CD4-positive, CD25-positive, alpha-beta regulatory T cell (primary cell): ENCODE measurements at places on chromosomes 2 and 18. TPM values are rescaled to one million over a fixed set of nuclear protein-coding genes. Genes with fewer than 3 reads are reported as not detected.

DNA sequence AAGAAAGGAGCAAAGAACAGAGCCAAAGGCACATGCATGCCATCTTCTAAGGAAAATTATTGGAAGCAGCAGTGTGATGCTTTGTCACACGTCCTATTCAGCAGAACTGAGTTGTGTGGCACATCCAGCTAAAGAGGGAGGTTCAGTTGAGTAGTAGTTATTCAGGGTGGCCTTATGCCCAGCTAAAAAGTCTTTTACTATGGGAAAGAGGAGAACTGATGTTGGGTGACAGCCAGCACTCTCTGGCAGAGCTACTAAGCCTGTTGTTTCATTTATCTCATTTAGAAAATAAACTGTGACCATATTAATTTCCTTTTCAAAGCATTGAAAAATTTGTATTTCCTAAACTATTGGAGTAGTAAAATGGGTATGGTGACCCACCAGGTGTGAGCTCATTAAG lies 18.5 kb downstream of the ITGA6 start:
- no peak overlapping the region for H3K4me3 ChIP-seq
- H3K27ac ChIP-seq: no peak overlapping the region
- no peaks in the 10 kb centered on the region for H3K36me3 ChIP-seq
- no peak for DNase-seq

- no peak overlapping the region for H3K27ac ChIP-seq
- H3K4me1 ChIP-seq: no peaks in the 10 kb centered on the region
- DNase-seq: no peak
Observed at GRCh38 chr2:1370461-1370860, 42.8 kb upstream of the TPO start.

DNA sequence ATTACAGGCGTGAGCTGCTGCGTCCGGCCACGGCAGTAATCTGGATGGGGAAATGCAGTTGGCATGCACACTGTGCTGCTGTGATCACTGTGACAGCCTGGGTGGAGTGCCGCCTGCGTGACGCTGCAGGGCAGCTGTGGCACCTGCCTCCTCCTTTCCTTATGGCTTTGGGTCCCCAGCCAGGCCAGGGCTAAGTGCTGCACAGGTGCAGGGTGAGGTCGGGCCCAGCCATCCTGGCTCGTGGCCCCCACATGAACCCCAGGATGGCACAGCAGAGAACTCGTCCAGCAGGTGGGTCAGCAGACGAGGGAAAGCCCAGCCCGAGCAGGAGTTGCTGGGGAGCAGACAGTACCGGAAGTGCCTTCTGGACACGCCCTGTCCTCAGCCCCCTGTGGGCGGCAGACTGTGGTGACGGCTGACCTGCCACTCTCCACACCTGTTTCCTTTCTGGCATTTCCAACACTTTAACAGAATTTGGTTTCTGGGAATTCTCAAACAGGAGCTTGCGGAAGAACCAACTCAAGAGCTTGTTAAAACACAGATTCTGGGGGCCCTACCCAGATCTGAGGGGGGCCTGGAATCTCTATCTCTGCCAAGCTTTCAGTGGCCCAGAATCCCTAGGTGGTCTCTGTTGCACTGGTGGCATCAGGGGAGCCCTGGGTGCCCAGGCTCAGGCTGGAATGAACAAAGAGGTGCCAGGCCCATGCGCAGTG lies 16.9 kb downstream of the HS1BP3 start:
- no peaks in the 10 kb centered on the region for H3K27me3 ChIP-seq
- DNase-seq: no peak
- no peak overlapping the region for H3K27ac ChIP-seq
- H3K4me1 ChIP-seq: no peaks in the 10 kb centered on the region
- H3K4me3 ChIP-seq: no peak overlapping the region

DNA sequence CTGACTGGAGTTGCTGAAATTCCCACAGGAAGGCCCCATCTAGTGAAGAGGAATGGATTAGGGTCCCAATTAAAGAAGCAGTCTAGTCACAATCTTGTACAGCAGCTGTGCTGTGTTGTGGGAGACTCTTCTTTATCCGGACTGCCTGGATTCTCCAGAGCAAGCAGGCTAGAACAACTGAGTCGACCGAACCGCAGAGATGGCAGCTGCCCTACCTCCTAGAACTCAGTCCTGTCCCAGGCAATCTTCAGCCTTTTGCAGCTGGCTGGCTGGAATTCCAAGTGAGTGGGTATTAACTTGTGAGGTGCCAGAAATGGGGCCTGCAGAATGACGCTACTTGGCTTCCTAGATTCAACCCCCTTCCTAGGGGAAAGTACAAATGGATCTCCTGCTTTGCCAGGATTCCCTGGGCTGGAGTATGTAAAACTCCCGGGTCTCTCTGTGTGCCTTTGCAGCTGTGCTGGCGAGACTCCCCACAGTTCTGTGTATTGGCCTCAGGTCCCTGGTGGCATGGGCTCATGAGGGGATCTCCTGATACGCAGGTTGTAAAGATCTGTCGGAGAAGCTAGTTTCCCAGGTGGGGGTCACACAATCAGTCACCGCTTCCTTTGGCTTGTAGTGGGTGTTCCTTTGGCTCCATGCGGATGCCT lies 1952.6 kb upstream of the LRRTM1 start:
- no peaks in the 10 kb centered on the region for H3K36me3 ChIP-seq
- H3K4me1 ChIP-seq: no peaks in the 10 kb centered on the region
- H3K27ac ChIP-seq: no peak overlapping the region
- DNase-seq: no peak
- H3K27me3 ChIP-seq: no peaks in the 10 kb centered on the region

DNA sequence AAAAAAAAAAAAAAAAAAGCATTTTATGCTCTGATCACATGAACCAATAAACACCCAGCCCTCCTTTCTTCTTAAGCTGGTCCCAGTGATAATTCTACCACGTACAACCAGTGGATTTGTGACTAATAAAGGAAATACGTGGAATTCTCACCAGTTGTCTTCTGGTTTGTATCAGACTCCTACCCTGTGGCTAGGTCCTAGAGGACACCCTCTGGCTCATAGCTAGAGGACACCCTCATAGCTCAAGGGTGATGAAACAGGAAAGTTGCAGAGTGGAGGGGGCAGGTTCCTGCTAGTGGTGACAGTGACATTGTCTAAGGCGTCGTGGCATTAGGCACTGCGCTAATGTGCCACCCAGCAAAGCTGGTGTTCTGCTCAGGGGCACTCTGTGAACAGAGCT lies 167.8 kb downstream of the BCL11A start:
- DNase-seq: no peak
- no peaks in the 10 kb centered on the region for H3K36me3 ChIP-seq
- H3K27me3 ChIP-seq: no peaks in the 10 kb centered on the region
- H3K4me3 ChIP-seq: no peak overlapping the region
- H3K27ac ChIP-seq: no peak overlapping the region

DNA sequence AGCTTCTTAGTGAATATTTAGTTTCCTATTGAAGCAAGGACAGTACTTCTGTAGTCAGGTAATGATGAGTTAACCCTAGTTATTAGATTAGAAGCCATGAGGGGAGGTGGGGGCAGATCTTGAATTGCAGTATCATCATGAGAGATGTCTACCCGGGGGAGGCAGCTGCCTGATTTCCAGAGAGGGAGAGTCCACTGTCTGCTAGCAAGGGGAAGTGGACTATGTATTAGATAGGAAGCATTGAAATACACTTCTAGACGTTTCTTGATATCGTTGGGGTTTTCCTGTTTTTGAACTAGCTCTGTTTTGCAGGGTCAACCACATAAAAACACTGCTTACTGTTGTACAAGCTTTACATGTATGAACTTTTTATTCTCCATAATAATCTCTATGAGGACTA lies 38.8 kb downstream of the APLF start:
- no peaks in the 10 kb centered on the region for H3K36me3 ChIP-seq
- peaks cover 24% of the 10 kb centered on the region for H3K4me1 ChIP-seq
- H3K4me3 ChIP-seq: peak overlapping the region; percentile 78
- peak overlapping the region; percentile 57 for H3K27ac ChIP-seq
- peak; percentile 24 for DNase-seq

- H3K27me3 ChIP-seq: no peaks in the 10 kb centered on the region
- no peak overlapping the region for H3K27ac ChIP-seq
- DNase-seq: no peak
Observed at GRCh38 chr2:149101818-149102217, 63.3 kb downstream of the LYPD6B start.

GRCh38 chr2:192307530-192307929 lies 112.8 kb upstream of the TMEFF2 start:
- no peak for DNase-seq
- no peak overlapping the region for H3K27ac ChIP-seq
- H3K4me3 ChIP-seq: no peak overlapping the region
- no peaks in the 10 kb centered on the region for H3K4me1 ChIP-seq
- H3K27me3 ChIP-seq: no peaks in the 10 kb centered on the region

DNA sequence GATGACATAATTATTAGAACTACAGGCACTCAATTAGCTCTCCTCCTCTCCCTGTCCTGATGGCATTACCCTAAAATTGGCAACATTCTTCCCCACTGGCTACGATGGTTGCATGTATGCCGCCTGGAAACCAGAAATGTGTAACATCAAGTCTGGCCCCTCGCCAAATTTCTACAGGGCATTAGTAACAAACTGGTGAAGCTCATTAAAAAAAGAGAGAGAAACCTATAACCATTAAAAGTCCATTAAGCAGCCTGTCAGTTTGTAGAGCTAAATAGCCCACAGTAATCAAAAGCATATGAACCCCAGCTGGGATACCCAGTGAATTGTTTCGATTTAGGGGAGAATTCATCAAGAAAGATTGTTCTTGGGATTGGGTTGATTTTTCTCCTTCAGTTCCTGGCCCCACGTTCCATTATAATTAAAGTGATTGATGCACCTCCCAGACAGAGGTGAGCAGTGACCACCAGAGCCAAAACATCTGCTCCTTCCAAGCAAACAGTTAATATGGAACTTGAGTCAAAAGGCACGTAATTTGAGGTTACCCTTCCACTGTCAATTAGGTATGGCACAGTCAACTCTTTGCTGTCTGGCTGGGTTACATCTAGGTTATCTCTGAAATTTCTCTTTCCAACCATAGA lies 208.6 kb downstream of the C1D start:
- no peaks in the 10 kb centered on the region for H3K4me1 ChIP-seq
- no peak overlapping the region for H3K4me3 ChIP-seq

GRCh38 chr2:16665748-16666448 lies at the start of gene CYRIA:
Gene CYRIA, minus strand, starts transcription at chr2:16665834. Its CDS starts 77,715 bp downstream, at chr2:16588119.
- H3K36me3 ChIP-seq: no peaks in the 10 kb centered on the region
- no peak within 1 kb of the TSS for H3K27ac ChIP-seq
- DNase-seq: peak; percentile 34
- H3K27me3 ChIP-seq: peaks cover 12% of the 10 kb centered on the region
- H3K4me1 ChIP-seq: peaks cover 11% of the 10 kb centered on the region

- no peaks in the 10 kb centered on the region for H3K4me1 ChIP-seq
- H3K27ac ChIP-seq: no peak overlapping the region
- no peaks in the 10 kb centered on the region for H3K27me3 ChIP-seq
- no peak overlapping the region for H3K4me3 ChIP-seq
Observed at GRCh38 chr2:180656455-180656847, 324.0 kb upstream of the UBE2E3 start.

GRCh38 chr2:61726456-61727209 lies 127.2 kb downstream of the FAM161A start:
- no peaks in the 10 kb centered on the region for H3K4me1 ChIP-seq
- H3K4me3 ChIP-seq: no peak overlapping the region
- DNase-seq: no peak

DNA sequence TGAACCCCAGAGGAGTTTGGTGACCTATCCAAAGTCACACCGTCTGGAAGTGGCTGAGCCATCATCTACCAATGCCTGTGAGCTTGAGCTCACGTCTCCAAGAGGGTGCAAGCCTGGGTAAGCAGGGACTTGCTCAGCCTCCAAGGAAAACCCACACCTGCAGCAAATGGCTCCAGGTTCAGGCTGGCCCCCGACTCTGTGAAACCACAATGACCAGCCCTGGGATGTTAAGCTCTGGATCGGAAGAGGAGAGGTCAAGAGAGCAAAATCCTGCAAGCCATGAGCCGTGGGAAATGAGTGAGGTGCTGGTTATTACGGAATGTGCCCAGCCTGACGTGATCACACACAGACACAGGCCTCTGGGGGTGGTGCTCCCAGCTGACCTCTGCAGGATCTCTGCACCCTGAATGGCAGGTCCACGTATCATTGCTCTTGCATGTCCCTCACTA lies 94.1 kb upstream of the OTOS start:
- H3K27me3 ChIP-seq: no peaks in the 10 kb centered on the region
- H3K36me3 ChIP-seq: no peaks in the 10 kb centered on the region
- no peak for DNase-seq
- H3K4me3 ChIP-seq: no peak overlapping the region

GRCh38 chr2:179201869-179202268 lies 62.8 kb downstream of the SESTD1 start:
- H3K27ac ChIP-seq: no peak overlapping the region
- H3K4me3 ChIP-seq: no peak overlapping the region
- no peaks in the 10 kb centered on the region for H3K4me1 ChIP-seq
- no peaks in the 10 kb centered on the region for H3K27me3 ChIP-seq

DNA sequence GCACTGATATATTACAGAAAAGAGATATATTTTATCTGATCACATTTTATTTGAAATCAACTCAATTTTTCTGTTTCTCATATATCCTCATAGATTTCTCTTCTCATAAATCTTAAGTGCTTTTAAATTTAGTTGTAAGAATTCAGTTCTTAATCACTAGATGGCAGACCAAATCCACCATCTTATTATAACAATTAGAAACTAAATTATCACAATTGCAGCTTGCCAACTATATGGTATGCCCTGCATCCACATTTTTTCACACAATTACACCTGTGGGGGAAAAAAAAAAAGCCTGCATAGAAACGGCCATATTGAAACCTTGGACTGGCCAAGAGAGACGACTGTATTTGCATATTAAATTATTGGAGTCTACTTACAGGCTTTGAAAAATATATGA lies 64.4 kb downstream of the COL5A2 start:
- H3K27ac ChIP-seq: no peak overlapping the region
- H3K36me3 ChIP-seq: no peaks in the 10 kb centered on the region
- H3K4me1 ChIP-seq: no peaks in the 10 kb centered on the region
- DNase-seq: no peak
- H3K27me3 ChIP-seq: no peaks in the 10 kb centered on the region
- no peak overlapping the region for H3K4me3 ChIP-seq

DNA sequence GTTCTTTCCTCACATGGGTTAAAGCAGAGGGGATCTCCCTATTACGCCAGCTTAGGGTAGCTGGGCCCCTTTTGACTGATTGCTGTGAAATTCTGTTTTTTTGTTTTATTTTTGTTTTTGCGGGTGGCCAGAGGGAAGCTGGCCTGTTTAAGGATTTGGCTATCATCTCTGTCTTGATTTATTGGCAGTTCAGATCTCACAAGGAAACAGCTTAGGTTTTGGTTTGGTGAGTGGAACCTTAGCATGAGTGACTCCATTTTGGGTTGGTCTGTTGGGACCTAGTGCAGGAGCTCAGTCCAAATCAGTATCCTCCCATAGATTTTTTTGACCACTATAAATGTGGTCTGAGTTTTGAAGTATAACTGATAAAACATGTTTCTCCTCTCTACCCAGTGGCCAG lies 25.6 kb upstream of the NTSR2 start:
- no peak overlapping the region for H3K4me3 ChIP-seq
- no peaks in the 10 kb centered on the region for H3K27me3 ChIP-seq
- no peaks in the 10 kb centered on the region for H3K4me1 ChIP-seq
- H3K36me3 ChIP-seq: no peaks in the 10 kb centered on the region
- no peak for DNase-seq
- no peak overlapping the region for H3K27ac ChIP-seq

Gene SFTPB
- not detected for polyA plus RNA-seq

Gene CKAP2L
- polyA plus RNA-seq: 1.5 TPM

Gene GALNT5
- not detected for polyA plus RNA-seq

Gene TSPYL6
- not detected for polyA plus RNA-seq

Gene IWS1
- polyA plus RNA-seq: 17.1 TPM

Gene ZC3H15
- 69.0 TPM for polyA plus RNA-seq

Gene SP140L
- polyA plus RNA-seq: 25.9 TPM

Gene UGT1A8
- polyA plus RNA-seq: not detected

Gene GAREM1
- not detected for polyA plus RNA-seq

Gene STK39
- polyA plus RNA-seq: 6.5 TPM

Gene LIPG
- not detected for polyA plus RNA-seq
